Stimulated activated CD4-positive, alpha-beta T cell treated with anti-CD3 and anti-CD28 coated beads, Interleukin-2, amount 100 ng/mL, for 4 hours (primary cell): ENCODE measurements at places on chromosomes 2 and 18.

- DNase-seq: no peak
Observed at GRCh38 chr2:943821-944220, 6.8 kb upstream of the SNTG2 start.

DNA sequence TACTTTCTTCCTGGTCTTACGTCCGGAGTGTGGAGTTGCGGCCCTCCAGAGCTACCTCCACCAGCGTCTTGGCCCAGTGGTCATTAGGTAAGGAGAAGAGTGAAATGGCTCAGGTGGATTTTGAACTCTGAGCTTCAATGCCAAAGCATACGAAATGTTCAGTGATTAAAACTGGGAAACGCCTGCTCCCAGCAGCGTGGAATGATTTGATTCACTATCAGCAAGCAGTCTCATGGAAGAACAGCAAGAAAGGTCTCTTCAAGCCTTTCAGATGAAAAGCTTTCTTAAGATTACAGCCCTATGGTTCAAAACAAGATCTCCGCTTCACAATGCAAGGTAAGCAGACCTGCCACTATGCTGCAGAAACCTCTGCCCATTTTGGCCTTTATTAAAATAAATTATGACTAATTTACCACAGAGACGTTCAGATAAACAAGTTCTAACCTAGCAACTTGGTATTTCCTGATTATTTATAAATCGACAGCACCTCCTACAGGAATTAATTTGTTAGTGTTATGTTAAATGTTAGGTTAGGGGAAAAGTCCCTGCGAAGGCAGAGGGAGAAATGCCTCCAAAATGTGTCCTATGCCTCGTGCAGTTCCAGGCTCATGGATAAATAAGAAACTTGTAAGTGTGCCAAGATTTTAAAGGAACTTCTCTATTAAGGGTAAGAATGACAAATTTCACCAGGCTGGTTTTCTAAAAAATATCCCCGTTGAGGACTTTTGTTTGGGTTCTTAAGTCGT lies 10.1 kb downstream of the SP9 start:
- DNase-seq: no peak

DNA sequence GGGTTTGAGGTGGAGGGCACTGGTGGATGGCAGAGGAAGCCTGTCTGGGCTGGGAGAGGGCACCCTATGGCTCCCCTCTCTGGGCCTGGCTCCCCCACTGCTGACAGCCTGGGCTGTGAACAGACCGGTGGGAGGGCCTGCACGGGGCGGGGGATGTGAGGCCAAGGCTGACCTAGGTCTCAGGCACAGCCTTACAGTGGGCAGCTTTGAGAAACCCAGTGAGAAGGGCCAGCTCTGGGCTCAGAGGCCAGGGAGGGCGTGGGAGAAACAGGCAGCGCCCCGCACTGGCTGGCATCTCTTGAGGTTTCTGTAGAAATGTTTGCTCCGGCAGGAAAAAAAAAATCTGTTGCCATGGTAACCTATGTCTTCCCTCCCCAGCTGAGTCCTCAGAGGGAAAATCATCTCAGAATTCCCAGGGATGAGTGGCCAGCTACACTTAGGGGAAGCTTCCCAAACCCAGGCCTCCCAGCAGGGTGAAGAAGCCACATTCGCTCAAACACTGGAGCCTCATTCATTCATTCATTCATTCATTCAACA lies 71.7 kb upstream of the TAF1B start:
- DNase-seq: no peak

GRCh38 chr2:156472686-156473085 lies 36.5 kb downstream of the GPD2 start:
- no peak for DNase-seq

GRCh38 chr2:183079139-183079775 lies 710 bp downstream of the DUSP19 start:
- DNase-seq: no peak

DNA sequence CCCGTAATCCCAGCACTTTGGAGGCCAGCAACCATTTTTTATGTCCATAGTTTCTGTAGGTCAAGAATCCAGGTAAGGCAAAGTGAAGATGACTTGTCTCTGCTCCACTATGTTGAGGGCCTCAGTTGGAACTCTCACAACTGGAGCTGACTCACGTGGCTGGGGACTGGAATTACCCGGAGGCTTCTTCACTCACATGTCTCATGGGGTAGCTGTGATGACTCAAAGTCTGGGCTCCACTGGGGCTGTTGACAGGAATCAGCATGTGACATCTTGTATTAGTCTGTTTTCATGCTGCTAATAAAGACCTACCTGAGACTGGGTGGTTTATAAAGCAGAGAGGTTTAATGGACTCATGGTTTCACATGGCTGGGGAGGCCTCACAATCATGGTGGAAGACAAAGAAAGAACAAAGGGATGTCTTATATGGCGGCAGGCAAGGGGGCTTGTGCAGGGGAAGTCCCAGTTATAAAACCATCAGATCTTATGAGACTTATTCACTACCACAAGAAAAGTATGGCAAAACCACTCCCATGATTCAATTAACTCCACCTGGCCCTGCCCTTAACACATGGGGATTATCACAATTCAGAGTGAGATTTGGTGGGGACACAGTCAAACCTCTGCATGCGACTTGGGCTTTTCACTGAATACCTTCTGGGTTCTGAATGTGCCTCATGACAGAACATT lies 7.8 kb upstream of the PPP1R1C start:
- DNase-seq: no peak

GRCh38 chr2:218289639-218290315 lies 2.5 kb downstream of the TMBIM1 start:
- DNase-seq: no peak

- DNase-seq: no peak
Observed at GRCh38 chr2:10566018-10566417, 117.9 kb upstream of the ODC1 start.

GRCh38 chr2:1623906-1624445 lies 120.3 kb downstream of the PXDN start:
- no peak for DNase-seq

DNA sequence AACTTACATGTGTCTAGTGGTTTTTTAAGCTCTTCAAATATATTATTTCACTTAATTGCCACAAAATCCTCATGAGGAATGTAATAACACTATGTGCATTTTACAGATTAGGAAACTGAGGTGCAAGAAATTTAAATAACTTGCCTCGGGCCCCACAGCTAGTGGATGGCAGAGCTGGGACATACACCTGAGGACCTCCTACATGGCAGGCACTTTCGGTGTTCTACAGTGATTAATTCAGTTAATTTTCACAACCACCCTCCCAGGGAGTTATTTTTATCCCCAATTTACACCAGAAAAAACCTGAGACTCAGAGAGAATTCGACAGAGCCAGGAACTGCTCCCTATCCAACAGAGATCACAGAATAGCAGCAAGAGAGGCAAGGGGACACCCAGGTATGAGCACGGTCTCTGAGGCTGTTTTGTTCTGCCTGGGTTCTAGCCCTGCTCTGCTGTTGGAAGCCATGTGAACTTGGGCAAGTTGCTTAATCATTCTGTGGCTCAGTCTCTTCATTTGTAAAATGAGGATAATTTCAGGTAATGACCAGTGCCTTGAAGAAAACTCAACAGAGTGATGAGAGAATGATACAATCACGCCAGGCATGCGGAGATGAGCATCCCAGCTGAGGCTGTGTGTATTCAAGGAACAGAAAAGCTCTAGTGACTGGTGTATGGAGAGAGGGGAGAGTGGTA lies 82.3 kb downstream of the MYCN start:
- DNase-seq: no peak

DNA sequence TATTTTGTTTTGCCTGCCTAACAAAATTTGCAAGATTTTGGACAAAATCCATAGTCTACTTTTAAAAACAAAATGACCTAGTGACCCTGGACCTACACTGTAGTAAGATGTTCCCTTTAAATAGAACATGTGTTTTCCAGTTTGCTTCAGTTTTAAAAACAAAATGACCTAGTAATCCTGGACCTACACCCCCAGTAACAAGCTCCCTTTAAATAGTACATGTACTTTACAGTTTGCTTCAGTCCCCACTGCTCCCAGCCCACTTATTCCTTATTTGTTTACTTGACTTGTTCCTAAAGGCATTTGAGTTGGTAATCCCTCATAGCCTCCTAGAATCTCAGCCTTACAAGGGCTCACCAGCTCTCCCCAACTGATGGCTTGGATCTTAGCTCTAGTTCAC lies 34.5 kb upstream of the HTR2B start:
- no peak for DNase-seq

DNA sequence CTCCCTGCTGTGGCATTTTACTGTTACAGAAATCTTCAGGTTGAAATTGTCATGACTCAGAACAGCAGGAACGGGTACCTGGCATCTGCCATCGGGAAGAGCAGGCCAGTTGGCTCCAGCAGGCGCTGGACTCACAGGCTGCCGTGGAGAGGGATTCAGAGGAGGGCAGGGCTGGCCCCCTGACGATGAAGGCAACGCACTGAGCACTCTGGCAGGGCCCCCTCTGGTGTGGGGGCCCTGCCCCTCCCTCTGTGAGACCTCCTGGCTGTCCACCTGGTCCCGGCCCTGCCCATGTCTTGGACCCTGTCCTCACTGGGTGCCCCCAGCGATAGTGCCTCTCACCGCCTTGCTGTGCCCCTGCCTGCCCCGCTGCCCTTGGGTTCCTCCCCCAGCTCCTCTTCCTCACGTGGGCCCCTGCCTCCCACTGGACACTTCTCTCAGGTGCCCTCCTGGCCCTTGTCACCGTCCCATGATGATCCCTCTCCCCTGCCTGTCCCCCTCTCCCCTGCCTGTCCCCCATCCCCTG lies 23.3 kb upstream of the ALLC start:
- DNase-seq: no peak

- DNase-seq: no peak
Observed at GRCh38 chr2:218958276-218958675, 1.2 kb upstream of the CDK5R2 start.

DNA sequence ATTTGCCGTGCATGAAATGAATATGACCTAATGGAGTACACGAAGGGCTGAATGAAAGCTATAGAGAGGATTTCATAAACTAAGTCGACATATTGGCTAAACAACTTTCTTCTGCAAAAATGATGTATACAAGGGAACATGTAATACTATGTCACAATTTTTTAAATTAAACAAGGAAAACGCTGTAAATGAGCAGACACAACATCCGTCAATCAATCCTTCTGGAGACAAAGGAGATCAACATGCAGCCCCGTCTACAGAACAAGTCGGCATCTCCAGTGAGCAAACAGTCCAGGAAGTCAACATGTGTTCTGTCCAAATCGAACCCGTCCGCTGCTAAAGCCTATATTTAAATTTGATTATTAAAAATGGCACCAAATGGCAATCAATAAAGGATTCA lies 180.8 kb downstream of the TCF4 start:
- DNase-seq: no peak

DNA sequence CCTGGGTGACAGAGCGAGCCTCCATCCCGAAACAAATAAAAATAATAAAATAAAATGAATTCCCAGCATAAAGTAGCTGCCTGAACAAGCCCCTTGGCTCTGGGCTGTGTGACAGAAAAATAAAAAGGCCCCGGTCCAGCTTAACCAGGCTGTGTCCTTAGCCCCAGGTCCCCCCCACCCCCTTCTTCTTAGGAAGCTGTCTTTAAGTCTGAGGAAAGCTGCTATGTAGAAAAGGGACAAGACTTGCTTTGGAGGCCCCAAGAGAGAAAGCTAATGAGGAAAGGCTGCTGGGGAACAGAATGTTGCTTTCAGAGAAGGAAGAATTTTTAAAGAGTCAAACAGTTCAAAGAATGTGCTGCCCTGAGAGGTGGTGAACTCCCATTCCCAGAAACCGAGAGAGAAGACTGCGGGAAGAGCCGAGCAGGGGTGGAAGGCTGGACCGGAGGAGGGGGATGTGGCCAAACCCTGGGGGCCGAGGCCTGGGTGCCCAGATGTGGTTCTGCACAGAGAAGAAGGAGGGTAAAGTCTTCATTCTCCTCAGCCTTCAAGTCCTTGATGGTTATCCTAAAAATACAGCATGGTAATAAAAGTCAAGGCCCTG lies 61.9 kb downstream of the CENPO start:
- DNase-seq: no peak

- no peak for DNase-seq
Observed at GRCh38 chr18:27606741-27607140, 421.6 kb upstream of the CHST9 start.

DNA sequence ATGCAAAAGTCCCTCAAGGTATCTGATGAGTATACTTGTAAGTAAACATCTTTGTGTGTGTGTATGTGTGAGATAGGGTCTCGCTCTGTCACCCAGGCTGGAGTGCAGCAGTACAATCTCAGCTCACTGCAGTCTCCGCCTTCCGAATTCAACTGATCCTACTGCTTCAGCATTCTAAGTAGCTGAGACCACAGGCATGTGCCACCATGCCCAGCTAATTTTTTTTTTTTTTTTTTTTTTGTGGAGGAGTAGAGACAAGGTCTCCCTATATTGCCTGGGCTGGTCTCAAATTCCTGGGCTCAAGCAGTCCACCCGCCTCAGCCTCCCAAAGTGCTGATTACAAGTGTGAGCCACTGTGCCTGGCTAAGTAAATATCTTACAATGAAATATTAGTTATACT lies 23.2 kb downstream of the ADAM17 start:
- DNase-seq: no peak

- DNase-seq: no peak
Observed at GRCh38 chr2:36737131-36737750, 40.7 kb downstream of the VIT start.

DNA sequence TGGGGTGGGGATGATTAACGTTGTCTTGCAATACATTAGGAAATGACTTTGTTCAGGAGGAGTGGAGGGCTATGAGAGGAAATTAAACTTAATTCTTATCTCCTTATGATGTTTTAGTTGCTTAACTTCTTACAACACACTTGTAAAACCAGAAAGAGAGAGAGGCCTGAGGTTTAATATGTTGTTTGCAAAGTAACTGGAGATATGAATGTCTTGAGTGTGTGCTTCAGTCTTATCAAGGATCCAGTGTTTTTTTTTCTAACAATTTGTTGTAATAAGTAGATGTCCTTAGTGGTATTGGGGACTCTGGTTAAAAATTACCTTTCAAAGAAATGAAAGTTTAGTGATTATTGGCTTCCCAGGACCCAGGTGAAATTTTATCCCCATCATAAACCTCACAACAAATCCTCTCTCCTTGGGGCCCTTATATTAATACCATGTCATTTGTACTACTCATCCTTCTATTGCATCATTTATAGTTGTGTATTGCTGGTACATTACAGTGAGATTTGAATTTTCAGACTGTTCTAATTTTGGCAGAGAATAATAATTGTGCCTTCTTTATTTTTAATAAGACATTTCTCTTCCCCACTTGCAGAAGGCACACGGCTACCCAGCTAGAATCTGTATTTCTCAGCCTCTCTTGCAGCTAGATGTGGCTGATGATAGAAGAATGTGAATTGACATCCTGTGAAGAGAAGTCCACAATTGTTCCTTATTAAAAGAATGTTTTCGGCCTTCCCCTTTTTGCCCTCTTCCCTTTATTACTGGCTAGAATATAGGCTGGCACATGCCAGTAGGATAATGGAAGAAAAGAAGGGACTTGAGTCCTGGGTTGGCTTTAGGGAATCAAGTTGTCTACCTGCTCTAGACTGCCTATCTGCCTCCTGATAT lies 91.9 kb upstream of the CXCR4 start:
- DNase-seq: no peak

- no peak for DNase-seq
Observed at GRCh38 chr2:144225076-144225475, 294.8 kb downstream of the ZEB2 start.
